ENCODE measurements at places on chromosomes 11 and 22. TPM values are rescaled to one million over a fixed set of nuclear protein-coding genes. Genes with fewer than 3 reads are reported as not detected.
A peak's percentile ranks its signal among the peaks of the same experiment; 100 is the strongest.

PLAAT4 gene
- 121 TPM for total RNA-seq

DNA sequence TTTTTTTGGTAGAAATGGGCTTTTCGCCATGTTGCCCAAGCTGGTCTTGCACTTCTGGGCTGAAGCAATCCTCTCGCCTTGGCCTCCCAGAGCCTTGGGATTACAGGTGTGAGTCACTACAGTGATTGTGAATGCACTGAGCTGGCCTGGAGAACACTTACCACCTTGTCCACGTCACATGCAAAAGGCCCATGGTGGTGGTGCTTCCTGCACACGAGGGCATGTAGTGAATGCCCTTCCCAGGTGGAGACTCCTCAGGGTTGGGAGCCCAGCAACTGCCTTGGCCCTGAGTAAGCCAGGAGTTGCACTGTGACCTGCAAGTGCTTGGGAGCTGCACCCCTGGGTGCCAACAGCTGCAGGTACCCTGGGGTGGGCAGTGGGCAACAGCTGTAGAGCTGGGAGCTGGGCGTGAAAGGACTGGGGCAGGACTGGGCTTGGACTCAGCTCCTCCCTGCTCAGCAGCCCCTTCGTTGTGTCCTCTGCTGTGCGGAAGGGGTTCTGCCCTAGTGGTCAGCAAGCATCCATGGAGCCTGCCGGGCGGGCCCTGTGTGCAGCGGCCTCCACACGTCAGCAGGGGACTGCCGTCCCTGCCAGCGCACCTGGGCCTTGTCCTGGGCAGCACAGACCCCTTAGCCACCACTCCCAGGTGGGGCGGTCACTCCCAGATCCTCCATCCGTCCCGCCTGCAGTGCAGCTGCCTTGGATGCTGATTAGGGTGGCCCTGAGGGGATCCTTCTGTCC is 9.3 kb upstream of the ADORA2A start:
- no peak for DNase-seq

ANO1 gene
- total RNA-seq = 32.7 TPM

- DNase-seq = no peak
Observed at GRCh38 chr11:92765082-92765840, 204.2 kb upstream of the MTNR1B start.

DNA sequence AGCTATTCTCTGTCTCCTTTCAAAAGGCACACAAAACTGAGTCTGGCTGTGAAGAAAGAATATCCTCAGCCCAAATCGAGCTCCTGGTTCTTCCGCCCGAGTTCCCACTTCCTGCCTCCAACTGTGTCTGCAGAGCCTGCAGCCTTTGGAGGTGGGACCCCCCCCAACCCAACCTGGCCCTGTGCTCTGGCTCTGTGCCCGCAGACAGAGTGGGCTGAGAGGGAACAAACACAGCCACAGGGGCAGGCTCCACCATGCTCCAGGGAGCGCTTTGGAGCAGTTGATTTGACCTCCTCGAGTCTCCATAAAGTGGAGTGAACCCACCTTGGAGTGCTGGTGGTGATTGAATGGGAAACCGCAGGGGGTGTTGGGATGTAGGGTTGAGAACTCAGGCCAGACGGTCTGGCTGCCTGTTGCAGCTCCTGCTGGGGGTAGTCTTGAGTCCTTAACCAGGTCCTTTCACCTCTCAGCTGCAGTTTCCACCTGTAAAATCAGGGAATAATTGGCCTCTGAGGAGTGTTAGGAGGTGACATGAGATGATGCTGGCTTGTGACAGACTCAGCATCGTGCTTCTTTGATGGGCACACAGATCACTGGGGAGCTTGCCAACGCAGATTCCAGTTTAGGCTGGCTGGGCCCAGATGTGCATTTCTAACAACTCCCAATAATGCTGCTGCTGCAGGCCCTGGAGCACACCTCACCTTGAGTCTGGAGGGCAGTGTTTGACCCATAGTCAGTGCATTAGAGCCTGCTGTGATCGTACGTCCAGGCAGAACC is 11.4 kb downstream of the DAGLA start:
- DNase-seq = no peak

DNA sequence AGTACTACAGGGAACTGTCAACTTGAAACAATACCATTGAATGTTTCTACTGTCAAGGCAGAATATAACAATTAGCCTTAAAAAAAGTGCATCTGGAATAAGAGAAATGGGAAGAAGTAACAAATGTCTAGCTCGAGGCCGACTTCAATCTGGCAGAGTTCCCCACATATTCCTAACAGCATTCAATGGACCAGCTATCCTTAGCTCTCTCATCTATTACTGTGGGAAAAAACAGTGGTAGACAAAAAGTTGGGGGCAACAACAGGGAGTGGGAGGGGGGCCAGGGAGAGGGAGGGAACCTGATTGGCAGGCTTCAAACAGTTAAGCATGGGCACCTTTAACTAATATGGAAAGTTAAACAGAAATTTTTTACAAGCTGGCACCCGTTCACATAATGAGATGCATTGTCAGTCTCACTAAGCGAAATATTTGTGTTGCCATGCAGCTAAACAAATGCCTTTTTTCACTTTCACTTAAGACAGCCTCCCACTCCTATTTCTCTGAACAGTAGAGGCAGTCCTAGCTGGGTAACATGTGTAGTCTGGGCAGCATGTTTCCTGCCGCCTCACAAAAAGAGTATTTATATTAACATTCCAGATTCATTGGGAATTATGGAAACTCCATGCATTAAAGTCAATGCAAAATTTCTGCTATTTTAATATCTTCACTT is 62.2 kb upstream of the SOX6 start:
- peak; percentile 51 for DNase-seq

PRDM11 gene
- 11.3 TPM for total RNA-seq

DNA sequence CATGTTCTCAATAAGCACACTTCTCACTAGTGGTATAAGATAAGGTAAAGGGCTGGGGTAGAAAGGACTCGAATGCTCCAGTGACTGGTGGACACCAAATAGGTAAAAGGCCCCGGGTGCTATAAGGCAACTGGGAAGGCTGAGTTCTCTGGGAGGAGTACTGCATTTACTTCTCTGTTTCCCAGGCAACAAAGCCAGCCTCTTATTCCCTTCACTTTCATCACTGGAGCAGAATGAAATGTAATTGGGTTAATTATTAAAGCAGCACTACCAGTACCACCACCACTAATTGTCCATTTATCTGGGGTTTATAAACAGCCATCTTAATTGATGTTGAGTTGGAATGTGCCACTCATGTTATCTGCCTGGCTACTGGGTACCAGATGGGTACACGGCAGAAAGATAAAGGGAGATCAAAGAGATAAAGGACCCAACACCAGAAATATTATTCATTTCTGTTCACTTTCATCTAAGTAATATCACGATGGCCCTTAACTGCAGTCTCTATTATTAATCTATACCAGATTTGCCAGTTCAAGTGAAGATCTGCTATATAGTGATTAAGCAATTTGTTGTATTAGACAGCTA is 94.4 kb upstream of the CHRM4 start:
- peak; percentile 65 for DNase-seq

GRCh38 chr11:133123796-133124195 is 408.5 kb downstream of the OPCML start:
- DNase-seq = no peak

PLEKHB1 gene
- 10.3 TPM for total RNA-seq

DNA sequence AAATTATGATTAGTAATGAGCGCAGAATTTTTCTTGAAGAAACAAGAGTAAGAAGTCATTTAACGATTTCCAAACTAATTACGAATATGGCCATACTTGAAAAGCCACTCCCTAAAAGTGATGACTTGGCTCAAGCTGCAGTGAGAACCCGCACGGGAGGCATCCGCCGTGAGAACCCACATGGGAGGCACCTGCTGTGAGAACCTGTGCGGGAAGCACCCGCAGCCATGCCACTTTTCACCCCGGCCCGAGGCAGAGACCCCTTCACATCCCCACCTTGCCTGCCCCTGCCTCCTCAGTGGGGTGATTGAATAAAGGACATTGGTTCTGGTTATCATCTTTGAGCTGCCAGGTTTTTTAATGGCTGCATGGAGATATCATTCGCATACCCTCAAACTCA is 89.7 kb downstream of the BRD1 start:
- DNase-seq = peak; percentile 13

DNA sequence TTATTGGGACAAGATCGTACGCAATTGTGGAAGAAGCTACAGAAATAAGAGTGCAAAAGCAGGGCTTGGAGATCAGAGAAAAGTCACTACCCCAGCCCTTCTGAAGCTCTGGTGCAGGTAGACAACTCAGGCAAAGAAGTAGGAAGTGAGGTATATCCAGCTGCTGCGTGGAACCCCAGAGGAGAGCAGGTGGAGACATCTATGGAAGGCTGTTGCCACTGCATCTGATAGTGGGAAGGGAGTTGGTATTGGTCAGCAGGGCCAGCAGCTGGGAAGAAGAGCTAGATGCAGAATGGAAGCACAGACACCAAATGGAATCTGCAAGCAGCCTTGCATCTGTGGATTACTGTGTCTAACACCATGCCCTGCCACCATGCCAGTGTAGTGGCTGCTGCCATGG is 165.1 kb downstream of the WNT11 start:
- no peak for DNase-seq

EP300 gene
- total RNA-seq = 164 TPM

DNA sequence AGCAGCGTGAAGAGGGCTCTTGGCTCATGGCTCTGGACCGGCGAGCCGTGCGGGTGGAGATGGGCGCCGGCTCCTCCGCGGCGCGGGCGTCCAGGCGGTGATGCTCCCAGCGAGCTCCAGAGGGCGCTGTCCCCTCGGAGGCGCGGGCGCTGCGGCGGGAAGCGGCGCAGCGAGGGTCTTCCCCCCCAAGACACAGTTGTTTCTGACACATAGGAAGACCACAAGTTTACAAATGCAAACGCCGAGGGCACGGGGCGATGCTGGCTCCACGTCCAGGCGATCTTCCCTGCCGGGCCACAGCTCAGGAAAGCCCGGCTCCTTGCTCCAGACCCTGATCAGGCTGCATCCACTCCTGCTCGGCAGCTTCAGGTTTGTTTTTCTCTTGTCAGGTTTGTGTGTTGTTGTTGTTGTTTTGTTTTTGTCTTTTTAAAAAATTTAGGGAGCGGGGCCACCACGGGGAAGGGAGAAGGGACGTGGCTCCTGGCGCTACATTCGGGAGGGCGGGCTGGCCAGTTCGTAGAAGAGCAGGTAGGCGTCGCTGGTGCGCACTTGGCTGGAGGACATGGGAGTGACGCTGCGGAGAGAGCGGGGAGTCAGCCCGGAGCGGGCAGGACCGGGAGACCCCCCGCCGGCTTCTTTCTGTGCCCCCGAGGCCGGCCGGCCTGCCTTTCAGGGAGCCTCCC is 10.0 kb upstream of the MFRP start:
- DNase-seq = peak; percentile 85

DNA sequence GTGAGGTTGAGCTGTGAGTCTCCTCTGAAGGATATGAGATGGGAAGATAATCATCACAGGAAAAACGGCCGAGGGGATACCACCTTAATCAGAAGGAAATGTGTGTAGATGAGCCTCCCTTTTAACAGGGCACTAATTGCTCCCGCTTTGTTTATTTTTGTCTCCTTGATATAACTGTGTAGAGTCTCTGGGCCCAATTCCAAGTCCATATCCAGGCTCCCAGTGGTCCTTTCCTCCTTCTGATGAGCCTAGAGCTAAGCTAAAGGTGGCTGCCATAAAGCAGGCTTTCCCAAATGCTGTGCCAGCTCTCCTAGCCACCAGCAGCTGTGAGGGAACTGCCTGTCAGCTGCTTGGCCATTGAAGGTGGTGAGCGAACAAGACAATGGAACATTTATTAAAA is 17.1 kb upstream of the CCDC90B start:
- no peak for DNase-seq

DNA sequence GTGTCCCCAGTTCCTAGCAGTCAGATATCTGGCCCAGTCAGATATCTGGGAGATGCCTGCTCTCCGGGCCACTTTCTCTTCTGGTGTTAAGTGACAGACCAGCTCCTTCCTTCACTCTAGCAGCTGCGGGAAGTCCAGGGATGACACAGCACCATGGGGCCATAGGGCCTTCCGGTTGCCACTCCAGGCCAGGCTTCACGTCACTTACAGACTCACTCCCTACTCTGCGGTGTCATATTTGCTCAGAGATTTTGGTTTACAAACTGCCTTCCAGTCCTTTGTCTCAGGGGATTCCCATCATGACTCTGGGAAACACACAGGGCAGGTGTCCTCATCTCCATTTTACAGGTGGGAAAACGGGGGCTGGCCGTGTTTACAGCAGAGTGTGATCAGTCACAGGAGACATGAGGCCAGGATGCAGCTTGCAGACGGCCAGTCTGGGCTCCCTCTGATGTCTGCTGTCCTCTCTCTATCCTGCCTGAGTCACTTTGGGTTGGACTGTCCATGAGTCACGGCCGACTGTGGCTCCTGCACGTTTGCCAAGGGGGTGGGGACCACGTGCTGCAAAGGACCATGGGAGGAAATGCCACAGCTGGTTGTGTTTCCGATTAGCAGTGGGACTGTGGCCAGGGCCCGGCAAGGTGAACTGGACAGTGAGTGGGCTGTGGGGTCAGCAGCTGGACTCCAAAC is 8.2 kb upstream of the TBC1D22A start:
- DNase-seq = peak; percentile 92

GRCh38 chr22:26751217-26751616 is 93.8 kb downstream of the MIAT start:
- DNase-seq = no peak

TYR gene
- total RNA-seq = not detected

INS gene
- not detected for total RNA-seq

TREH gene
- not detected for total RNA-seq

GRCh38 chr11:61922539-61922938 is 5.2 kb upstream of the RAB3IL1 start:
- peak; percentile 91 for DNase-seq

HTR3A gene
- total RNA-seq = 1.7 TPM

PRRG4 gene
- total RNA-seq = 4.9 TPM

- no peak for DNase-seq
Observed at GRCh38 chr11:66663741-66664296, 13.9 kb downstream of the RBM4B start.

GRCh38 chr11:3157381-3158130 is 7.6 kb downstream of the OSBPL5 start:
- DNase-seq = no peak

BAIAP2L2 gene
- 1.3 TPM for total RNA-seq

GRCh38 chr11:78991681-78992080 is 417.0 kb upstream of the NARS2 start:
- no peak for DNase-seq

DNA sequence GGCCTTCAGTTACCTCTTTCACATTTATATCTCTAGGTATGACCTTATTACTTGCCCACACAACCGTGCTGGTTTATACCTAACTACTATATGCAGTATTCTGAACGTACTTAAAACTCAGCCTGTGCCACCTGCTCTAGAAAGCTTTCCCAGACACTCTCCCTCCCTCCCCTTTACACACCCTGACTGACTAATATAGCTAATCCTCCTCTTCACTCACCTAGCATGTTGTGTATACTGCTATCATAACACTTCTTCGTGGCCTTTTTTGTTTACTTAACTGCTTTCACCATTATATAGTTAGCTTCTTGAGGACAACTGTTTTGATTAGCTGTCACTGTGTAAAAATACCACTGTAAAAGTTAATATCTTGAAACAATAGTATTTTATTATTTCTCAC is 23.5 kb downstream of the RNF214 start:
- DNase-seq = no peak
